ENCODE measurements at places on chromosomes 13 and 19.
A peak's percentile ranks its signal among the peaks of the same experiment; 100 is the strongest.

GRCh38 chr13:113083402-113084061 is 22.1 kb upstream of the F7 start:
- DNase-seq, result no peak

- no peak for DNase-seq
Measured at GRCh38 chr19:39483141-39483540, 2.5 kb downstream of the TIMM50 start.

- DNase-seq, result peak; percentile 82
Measured at GRCh38 chr13:23987331-23987894, 90.1 kb upstream of the C1QTNF9B start.

GRCh38 chr13:47990427-47990826 is 10.6 kb downstream of the SUCLA2 start:
- no peak for DNase-seq

GRCh38 chr19:33841685-33842084 is 45.0 kb downstream of the KCTD15 start:
- DNase-seq, result no peak

GRCh38 chr19:56683116-56683515 is 11.6 kb upstream of the ZNF835 start:
- DNase-seq, result no peak

DNA sequence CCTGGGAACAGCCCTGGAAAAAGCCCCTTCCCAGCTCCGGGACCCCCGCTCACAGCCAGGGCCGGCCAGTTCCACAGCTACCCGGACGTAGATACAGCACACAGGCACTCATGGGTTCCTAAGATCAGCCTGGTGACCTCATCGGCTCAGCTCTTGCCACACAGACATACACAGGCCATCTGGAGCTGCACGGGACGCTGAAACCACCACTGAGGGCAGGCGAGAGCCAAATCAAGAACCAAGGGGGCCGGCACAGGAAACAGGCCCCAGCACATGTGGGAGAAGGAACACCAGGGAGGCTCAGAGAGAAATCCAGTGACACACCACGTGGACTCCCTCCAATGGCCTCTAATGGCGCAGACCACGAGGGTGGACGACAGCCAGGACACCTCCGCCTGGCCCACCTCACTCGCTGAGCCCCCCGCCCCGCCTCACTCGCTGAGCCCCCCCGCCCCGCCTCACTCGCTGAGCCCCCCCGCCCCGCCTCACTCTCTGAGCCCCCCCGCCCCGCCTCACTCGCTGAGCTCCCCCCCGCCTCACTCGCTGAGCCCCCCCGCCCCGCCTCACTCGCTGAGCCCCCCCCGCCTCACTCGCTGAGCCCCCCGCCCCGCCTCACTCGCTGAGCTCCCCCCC is 69.7 kb upstream of the C13orf46 start:
- peak; percentile 90 for DNase-seq

DNA sequence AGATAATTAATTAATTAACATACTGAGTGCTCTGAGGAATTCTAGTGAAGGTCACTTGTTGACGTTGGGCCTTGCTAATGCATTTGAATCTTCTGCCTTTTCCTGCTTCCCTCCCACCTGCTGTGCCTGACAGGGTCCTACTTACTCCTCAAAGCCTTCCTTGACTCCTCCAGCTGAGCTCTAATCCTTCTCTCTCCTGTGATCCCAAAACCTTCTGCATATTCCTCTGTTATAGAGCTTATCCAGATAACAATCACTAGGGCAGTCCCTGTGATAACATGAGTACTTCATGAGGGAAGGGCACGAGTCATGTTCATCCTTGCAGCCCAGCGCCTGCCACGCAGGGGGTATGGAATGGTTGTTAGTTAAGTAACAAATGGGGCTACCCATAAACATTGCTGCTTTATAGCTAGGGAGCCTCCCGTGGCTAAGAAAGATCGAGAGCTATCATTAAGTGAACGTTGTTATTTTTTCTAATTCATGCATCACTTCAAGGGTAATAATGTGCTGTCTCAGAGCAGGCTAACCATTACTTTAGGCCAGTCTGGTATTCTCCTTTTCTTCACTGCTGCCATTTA is 19.1 kb upstream of the SPATA13 start:
- no peak for DNase-seq

DNA sequence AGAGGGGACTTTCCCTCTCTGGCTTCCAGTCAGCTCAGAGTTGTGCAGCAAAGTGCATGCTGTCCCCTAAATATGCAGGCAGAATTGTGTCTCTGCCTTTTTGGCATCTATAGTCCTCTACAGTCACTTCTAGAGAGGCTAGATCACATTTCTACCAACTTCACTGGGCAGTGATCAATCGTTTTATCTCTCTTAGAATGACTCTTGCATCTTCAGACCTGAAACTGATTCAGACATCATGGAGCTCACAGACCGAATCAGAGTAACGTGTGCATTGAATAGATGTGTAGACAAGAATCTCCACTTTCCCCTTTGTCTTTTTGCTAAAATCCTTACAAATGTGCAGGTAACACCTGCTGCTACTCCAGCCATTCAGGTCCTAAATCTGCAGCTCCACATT is 6.2 kb downstream of the ZNF253 start:
- DNase-seq, result no peak

DNA sequence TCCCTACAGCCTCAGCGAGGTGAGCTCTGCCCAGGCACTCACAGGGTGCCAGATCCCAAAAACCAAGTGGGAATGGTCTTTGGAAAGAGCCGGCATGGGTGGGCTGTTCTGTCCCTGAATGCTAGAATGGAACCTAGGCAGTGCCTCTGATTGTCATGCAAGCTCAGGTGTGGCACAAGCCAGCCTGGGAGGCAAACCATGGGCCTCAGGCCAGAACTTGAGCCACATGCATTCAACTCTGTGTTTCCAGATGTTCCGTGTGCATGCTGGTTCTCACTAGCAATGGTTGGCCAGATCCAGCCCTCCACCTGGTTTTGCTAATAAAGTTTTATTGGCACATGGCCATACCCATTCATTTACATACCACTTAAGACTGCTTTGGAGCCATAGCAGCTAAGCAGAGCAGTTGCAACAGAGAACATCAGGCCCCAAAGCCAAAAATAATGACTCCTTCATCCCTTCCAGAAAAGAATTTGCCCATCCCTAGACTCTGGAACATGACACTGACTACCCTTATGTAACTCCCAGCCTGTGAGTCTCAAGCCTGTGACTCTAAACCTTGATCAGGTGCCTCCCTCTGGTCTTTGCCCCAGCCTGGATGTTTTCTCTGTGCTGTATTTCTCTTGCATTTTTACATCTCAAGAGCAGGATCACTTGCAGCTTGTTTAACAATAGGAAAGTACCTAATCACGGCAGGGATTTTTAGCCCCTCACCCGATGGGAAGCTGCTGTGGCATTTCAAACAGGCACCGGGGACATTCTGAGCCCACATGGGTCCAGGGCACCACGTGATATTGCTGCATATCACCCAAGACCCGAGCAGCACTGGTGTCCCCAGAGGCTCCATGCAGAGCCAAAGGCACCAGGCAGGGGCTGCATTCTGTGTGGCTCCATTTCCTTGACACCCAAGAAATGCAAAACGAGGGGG is 55.4 kb upstream of the USE1 start:
- no peak for DNase-seq

DNA sequence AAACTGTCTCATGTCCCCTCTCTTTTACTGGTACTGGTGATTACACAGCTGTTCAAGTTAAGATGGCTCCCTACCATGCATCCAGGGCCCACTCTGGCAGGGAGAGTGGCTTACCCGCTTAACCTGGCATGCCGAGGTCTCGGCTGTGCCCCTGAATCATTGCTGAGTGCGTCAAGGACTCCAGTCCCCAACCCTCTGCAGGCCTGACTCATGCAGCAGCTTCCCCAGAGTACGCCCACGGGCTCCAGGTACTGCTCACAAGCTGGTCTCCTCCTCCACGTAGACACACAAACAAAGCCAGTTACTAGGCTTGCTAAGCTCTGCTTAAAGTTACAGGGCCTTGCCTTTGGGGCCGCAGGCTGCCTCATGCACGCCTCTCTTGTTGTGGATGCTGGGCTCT is 447.4 kb downstream of the COG6 start:
- peak; percentile 7 for DNase-seq

- DNase-seq, result no peak
Measured at GRCh38 chr13:56906909-56907308, 233.8 kb upstream of the PRR20A start.

DNA sequence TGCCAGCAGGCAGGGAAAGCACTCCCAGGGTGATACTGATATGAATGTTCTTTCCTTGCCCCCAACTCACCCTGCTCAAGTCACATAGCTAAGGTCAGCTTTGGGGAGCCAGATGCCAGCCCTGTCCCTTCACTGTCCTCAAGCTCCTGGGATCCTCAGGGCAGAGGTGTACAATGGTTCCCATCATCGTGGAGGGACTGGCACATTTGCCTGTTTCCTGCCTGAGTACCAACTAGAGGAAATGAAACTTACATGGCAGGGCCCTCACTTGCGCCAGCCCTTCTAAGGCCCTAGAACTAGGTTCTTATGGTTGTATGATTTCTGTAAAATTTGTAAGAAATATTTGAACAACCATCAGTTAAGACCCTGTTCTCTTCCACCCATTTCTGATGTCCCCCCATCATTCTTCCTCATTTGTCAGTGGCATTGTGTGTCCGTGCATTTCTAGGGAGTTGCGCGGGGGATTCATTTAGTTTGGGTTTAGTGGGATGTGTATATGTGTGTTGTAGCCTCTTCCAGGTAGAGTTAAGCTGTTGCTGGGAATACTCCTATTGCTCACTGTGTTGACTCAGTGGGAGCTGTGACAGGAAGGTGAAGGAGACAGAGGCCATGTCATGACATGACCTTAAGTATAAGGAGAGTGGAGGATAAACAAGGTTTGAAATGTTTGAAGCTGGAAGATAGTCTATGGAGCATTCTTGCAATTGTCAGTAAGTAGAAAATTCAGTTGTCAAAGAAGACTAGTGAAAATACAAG is 41.3 kb upstream of the RCBTB2 start:
- DNase-seq, result no peak

DNA sequence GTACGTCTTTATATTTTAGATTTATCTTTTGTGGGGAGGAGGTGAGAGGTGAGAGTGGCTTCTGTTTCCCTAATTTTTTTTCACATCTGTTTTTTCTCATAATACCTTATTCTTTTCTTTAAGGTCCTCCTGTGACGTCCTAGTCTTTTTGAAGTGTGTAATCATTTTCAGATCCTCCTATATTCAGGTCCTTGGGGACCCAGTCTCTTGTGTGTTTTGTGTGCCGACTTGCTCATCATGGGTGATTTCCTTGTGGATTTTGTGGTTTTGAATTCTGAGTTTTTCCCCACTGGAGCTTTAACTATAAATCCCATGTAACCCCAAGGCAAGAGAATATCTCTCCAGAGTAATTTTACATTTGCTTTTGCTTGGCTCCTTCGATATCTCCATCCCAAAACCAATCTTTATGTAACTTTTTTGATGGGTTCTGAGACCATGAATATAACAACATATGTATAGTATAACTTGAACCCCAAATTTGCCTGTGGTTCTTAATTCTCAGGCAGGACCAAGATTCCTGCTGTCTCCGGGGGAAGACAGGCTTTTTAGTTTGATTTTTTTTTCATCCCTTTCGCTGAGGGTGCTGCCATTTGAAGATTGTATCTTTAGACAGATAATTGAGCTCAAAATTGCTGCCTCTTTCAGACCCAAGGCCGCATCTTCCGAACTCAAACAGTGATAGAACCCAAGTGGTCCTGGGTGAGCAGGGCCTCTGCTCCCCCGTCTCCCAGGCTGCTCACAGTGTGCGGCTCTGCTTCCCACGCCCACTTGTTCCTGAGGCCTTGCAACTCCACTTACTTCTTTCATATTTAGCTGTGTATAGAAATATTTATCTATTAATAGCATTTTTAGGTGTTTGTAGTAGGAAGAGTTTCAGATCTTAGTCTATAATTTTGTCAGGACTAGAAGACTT is 59.1 kb upstream of the GPR183 start:
- no peak for DNase-seq

- DNase-seq, result no peak
Measured at GRCh38 chr13:110607675-110608224, 7.6 kb upstream of the NAXD start.

GRCh38 chr13:79419365-79419764 is 13.3 kb upstream of the RBM26 start:
- DNase-seq, result no peak

- DNase-seq, result no peak
Measured at GRCh38 chr19:47660435-47660832, 51.5 kb downstream of the BICRA start.

- DNase-seq, result no peak
Measured at GRCh38 chr19:11806354-11807098, 7.5 kb upstream of the ZNF440 start.

GRCh38 chr13:35818633-35819067 is 312.5 kb downstream of the DCLK1 start:
- DNase-seq, result peak; percentile 2

DNA sequence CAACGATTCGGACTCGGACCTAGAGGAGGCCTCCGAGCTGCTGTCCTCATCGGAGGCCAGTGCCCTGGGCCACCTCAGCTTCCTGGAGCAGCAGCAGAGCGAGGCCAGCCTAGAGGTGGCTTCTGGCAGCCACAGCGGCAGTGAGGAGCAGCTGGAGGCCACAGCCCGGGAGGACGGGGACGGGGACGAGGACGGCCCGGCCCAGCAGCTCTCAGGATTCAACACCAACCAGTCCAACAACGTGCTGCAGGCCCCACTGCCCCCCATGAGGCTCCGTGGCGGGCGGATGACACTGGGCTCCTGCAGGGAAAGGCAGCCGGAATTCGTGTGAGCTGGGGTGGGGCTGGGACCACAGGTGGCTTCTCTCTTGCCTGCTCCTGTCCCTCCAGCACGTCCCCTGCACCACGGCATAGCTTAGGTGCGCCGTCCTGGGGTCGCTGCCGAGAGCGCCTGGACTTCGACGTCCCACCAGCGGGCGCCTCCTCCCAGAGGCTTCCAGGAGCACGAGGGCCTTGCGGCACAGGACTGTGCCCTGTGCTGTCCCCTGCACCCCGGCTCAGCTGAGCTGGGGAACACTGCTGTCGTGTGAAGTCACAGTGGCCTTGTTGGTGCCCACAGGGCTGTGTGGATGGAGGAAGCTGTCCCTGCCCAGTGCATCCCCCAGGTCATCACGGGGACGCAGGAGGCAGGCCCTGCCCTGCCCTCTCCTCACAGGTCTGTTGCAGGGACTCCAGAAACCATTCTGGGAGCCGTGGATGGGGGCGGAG is 9.3 kb downstream of the POLR2E start:
- DNase-seq, result no peak

GRCh38 chr13:27556109-27556508 is 64.2 kb downstream of the LNX2 start:
- peak; percentile 43 for DNase-seq

- no peak for DNase-seq
Measured at GRCh38 chr19:45117671-45118070, 24.7 kb downstream of the PPP1R37 start.
